Islet precursor cell (in vitro differentiated cells): ENCODE measurements at places on chromosomes 4 and X.
A peak's percentile ranks its signal among the peaks of the same experiment; 100 is the strongest.

- DNase-seq, result no peak
These were observed 427.3 kb upstream of the RASGEF1B start for GRCh38 chr4:81898862-81899504.

DNA sequence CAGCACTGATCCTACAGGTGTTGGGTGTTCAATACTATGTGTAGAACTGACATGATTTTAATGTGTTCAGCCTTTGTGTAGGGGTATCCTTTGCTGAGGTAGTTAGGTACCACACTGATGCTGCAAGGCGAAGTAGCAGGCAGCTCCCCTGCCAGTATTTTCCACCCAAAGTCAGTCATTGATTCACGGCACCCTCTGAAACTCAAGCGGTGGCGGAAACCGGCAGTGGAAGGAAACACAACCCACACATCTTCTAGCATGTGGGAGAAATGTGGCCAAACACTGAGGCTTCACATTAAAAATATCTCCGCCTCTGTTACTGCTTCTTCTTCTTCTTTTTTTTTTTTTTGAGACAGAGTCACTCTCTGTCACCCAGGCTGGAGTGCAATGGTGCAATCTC is 126.3 kb downstream of the AASDH start:
- no peak for DNase-seq

DNA sequence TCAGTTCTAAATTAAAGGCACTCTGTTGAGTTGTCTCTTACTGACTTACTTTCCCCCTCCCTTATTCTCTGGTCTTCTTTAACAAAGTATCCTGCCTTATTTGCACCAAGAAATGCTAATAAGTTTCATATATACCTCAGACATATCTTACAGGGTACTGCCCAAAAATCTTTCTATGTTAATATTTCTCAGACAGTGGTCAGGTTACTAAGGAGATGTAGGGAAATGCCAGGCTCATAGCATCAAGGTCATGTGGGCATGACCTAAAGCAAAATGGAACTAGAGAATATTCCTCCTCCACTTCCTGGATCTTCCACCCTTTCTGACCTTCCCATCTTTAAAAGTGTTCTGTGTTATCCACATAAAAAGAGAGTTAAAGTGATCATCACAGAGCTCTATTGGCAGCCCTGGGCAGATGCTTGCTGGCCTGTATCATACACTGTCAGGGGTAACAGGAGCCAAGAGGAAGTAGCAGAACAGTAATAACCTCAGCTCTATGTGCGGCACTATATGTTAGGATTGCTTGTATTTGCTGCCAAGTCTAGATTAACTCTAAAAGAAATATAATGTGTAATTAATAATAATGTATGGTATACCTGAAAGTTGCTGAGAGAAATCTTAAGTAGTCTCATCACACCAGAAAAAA is 74.3 kb downstream of the IQCM start:
- DNase-seq, result no peak

DNA sequence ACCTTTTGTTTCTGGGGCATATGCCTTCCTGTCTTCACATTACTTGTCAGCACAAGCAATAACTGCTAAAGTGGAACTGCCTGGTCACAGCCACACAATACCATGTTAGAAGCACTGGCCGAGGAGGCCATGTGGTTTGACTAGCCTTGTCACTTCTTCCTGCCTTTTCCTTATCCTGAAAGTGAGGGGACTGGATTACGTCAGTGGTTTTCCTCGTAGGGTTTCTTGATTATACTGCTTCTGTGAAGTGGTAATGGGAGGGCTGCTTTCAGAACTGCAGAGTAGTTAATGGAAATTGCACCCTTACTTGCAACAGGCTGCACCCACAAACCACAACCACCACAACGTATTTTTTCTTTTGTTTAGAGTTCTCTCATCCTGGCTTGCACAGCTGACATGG is 26.6 kb downstream of the ZRSR2 start:
- peak; percentile 86 for DNase-seq

DNA sequence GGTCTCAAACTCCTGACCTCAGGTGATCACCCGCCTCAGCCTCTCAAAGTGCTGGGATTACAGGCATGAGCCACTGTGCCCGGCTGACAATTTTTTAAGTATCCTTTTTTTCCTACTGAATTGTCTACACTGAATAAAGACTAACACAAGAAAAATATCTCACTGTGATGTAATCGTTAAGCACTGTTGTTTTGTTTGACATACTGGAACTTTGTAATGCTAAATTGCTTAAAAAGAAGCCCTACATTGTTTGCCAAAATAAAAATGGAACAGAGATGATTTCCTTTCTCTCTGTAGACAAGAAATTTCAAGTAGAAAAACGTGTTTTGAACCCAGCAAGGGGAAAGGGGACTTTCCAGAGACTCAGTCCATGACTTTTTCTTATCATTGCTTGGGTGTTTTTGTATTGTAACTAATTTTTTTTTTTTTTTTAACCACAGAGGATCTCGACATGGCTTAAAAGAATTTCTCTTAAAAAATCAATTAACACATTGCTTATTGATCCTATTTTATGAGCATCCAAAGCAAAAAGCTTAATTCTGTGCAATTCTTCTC is 74.9 kb downstream of the TMEM156 start:
- DNase-seq, result no peak

DNA sequence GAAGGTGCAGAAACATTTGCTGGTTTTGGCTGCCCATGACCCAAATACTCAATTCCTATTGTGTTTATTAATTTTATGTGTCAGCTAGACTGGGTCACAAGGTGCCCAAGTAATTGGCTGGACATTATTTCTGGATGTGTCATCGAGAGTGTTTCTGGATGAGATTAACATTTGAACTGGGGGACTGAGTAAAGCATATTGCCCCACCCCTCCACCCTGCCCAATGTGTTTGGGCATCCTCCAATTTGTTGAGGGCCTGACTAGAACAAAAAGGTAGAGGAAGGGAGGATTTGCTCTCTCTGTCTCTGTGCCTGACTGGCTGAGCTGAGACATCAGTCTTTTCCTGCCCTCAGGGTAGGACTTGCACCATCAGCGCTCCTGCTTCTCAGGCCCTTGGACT is 29.7 kb upstream of the LCORL start:
- DNase-seq, result no peak

DNA sequence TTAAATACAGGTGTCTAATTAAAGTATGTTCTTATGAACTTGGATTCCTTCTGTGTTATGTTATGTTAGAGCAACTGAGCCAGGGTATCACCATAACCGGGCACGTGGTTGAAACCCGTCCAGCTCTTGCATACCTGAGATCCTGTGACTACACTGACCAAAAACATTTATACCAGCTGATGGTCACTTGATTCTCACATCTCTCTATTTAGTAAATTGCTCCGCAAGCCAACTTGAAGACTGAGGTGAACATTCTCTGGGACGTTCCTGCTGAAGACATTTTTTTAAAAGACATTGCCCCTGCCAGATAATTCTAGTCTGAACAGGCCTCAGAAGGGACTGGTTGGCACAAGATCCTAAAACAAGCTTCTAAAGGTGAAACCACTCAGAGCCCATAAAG is 550.0 kb upstream of the DIPK2B start:
- no peak for DNase-seq

DNA sequence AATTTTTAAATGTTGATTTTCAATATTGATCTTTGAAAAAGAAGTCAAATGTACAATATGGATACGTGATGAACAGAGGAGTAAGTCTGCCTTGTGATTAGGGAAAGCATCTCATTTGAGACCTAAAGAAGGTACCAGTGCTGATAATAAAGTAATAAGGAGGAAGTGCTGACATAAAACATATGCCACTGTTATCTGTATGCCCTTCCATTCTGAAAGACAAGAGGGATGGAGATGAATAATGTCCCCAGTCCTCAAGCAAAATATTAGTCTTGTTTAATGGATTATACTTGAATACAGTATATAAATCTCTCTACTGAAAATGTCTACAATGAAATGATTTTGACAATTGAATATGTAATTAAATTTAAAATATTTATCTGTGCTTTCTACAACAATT is 58.2 kb downstream of the CCSER1 start:
- DNase-seq, result no peak

- DNase-seq, result no peak
These were observed 7.1 kb downstream of the SMIM9 start for GRCh38 chrX:154827194-154828015.

- no peak for DNase-seq
These were observed 41.6 kb upstream of the NKRF start for GRCh38 chrX:119647552-119648420.

- peak; percentile 45 for DNase-seq
These were observed 81.9 kb upstream of the LRPAP1 start for GRCh38 chr4:3613967-3614730.

GRCh38 chrX:22136711-22137110 is 104.6 kb downstream of the PHEX start:
- no peak for DNase-seq

DNA sequence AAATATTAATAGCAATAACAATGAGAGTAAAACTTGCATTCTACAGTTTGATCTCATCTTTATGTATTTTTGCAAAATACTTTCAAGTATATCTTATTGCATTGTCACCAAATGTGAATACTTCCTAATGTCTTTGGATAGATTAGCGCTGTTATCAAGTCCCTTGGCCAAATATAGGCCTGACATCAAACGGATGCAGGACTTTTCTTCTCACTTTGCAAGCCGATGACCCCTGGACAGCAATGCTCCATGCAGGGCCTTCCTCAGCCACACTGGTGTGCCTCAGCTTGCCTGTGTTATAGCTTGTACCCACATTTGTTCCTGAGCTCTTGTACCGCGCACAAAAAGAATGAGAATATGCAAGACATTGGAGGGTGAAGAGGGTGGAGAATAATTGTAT is 18.0 kb upstream of the NMU start:
- DNase-seq, result no peak

- DNase-seq, result no peak
These were observed 10.9 kb downstream of the GPAT3 start for GRCh38 chr4:83546786-83547185.

GRCh38 chrX:38847206-38847902 is 46.1 kb downstream of the MID1IP1 start:
- DNase-seq, result no peak

DNA sequence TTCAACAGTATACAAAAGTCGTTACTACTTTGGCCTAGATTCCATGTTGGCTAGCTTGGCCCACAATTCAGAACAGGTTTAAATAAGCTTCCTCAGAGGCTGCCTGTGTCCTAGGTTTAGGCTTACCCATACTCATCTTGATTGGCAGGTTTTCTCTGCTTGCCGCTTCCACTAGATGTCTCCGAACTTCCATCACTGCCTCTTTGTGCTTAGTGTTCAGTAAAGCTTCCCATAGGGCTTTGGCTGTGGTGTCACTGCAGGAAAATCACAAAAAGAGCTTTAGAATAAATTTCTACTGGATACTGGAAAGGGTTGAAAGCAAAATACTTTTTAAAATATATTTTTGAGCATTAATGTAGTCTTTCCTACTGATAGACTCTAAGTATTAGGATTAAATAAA is 52.4 kb downstream of the SCFD2 start:
- DNase-seq, result peak; percentile 69

- DNase-seq, result no peak
These were observed 108.8 kb upstream of the IGSF1 start for GRCh38 chrX:131397891-131398290.

- DNase-seq, result no peak
These were observed 69.7 kb downstream of the SRPX start for GRCh38 chrX:38150993-38151392.

GRCh38 chrX:51641421-51642021 is 22.8 kb upstream of the CENPVL3 start:
- no peak for DNase-seq
